ENCODE measurements at places on chromosomes 6 and 20. TPM values are rescaled to one million over a fixed set of nuclear protein-coding genes. Genes with fewer than 3 reads are reported as not detected.

Gene TRIM38
- 27.6 TPM for total RNA-seq

Gene CST2
- not detected for total RNA-seq

Gene SAMD10
- 16.3 TPM for total RNA-seq

Gene MLN
- total RNA-seq = not detected

Gene CAGE1
- 0.12 TPM for total RNA-seq

Gene MYCT1
- not detected for total RNA-seq

Gene THEMIS
- total RNA-seq = 89.2 TPM

Gene VSX1
- total RNA-seq = not detected

Gene FLRT3
- not detected for total RNA-seq
